ENCODE measurements at places on chromosomes 12 and 14.

- DNase-seq: no peak
Measured at GRCh38 chr12:45121224-45121623, 70.3 kb upstream of the DBX2 start.

DNA sequence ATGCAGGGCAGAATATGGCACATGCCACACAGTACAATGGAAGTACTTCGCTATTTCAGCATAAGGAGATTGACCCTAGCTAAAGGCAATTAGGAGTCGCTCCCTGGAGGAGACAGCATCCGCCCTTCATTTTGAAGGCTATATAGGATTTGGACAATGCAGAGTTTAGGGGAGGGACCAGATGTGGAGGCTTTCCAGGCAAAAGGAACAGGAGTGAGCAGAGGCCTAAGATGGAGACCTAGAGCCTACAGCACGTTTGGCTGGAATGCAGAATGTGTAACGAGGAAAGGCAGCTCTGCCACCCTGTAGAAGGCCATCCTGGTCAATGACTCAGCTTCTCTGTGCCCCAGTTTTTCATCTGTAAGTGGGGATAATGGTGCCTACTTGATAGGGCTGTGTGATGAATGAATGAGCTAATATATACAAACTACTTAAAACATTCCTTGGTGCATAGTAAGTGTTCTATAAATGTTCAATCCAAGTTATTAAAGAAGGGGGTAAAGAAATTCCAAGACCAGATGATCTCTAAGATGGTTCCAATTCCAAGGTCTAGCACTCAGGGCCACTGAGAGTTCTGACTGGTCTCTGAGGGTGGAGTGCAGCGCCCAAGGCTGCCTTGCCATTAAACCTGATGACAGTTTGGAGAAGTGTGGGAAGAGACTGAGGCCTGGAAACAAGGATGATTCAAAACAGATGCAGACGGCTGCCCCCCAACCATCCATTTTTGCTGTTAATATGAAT lies 54.3 kb upstream of the FRMD6 start:
- DNase-seq: no peak

- no peak for DNase-seq
Measured at GRCh38 chr14:92959761-92960680, 37.1 kb downstream of the CHGA start.

GRCh38 chr12:72432037-72432604 lies 160.0 kb downstream of the TRHDE start:
- DNase-seq: no peak

GRCh38 chr14:101177301-101177971 lies 273.9 kb upstream of the RTL1 start:
- no peak for DNase-seq

GRCh38 chr12:10033783-10034545 lies 3.5 kb downstream of the CLEC9A start:
- DNase-seq: no peak

DNA sequence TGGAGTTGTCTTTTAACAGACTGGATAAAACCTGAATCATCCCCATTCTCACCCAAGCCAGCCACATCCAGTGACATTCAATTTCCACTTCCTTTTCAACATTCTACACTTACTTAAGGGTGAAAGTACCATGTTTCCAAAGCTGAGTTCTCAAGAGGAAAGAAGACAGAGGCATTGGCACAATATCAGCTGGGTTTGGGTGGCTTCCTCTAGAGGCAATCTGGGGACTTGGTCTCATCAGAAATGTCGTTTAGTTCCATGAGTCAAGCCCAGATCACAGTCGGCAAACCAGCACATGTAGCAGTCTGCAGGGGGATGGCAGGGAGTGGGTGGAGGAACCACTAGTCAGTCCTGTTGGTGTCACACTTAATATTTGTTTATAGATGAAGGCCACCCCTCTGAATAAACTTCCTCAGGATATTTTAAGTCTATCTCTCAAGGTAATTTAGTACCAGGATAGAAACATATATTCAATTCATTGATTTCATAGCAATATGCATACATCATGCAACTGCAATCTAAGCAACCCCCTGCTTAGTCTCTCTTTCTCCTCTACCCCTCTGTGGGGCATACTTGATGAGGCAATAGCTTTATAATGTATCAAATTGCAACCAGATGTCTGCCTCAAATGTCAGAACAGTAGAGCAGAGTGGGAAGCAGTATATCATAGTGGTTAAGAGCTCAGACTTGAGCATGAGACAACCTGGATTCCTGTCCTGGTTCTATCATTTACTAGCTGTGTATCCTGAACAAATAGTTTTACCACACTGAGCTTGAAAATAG lies 3.0 kb downstream of the SRRM4 start:
- no peak for DNase-seq

DNA sequence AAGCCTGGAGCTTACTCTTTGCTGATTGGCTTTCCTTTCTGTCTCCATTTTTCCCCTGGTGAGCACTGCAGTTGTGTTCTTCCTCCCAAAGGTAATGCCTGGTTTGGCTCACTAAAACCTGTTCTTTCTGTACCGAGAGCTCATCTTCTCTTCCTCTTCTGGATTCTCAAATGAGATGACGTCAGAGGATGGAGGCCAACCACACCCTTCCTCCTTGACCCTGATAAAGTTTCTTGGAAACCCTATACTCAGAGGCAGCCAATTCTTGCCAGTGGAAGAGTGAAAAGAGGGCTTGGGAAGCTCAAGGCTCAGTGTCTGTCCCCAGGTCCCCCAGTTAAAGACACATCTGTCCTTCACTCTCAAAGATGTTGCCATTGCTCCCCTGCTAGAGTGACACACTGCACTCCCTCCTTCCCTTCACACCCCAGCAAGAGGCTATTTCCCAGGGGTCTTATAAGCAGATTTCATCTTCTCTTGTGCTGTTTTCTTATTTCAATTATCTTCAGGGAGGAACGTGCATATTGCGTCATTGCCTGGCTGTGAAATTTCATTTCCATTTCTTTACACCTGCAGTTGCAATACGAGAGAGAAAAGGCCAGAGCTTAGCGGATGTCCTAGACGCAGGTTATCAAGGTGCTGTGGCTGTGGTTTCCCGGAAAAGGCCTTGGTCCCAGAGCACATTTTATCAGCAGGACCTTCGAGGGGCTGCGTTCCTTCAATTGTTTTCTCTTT lies 27.3 kb downstream of the NTF3 start:
- DNase-seq: no peak

DNA sequence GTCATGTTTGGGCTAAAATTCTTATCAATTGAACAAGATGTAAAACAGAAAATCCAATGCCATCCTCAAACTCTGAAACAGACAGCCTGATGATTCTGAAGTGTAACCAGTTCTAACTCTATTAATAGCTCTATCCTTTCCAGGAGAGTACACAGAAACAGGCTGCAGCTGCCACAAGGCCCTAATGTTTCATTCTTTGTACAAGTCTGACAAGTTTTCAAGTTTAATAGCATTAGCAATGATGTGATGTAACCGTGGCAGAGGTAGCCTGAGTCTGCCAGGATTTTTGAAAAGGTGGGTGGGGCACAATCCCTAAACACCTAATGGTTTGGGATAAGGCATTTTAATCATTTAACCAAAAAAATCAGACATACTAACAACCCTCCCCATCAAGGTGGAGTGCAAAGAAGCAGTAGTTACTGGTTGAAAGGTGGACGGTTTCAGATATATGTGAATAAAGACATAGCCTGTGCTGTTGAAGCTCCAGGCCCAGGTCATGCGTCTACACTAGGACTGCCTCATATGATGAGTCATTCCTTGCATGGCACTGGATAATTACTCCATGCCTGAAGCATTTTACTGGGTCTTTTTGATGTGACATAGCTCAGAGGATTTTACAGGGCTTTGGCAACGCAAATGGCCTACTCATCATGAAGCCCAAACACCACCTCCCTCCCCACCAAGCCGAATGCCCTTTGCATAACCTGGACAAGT lies 145.1 kb upstream of the GRIP1 start:
- DNase-seq: no peak

- DNase-seq: peak; percentile 70
Measured at GRCh38 chr12:7935590-7936581, at the start of gene SLC2A3. Gene SLC2A3 (minus strand): TSS chr12:7936187. CDS start chr12:7936034, 153 bp downstream.

DNA sequence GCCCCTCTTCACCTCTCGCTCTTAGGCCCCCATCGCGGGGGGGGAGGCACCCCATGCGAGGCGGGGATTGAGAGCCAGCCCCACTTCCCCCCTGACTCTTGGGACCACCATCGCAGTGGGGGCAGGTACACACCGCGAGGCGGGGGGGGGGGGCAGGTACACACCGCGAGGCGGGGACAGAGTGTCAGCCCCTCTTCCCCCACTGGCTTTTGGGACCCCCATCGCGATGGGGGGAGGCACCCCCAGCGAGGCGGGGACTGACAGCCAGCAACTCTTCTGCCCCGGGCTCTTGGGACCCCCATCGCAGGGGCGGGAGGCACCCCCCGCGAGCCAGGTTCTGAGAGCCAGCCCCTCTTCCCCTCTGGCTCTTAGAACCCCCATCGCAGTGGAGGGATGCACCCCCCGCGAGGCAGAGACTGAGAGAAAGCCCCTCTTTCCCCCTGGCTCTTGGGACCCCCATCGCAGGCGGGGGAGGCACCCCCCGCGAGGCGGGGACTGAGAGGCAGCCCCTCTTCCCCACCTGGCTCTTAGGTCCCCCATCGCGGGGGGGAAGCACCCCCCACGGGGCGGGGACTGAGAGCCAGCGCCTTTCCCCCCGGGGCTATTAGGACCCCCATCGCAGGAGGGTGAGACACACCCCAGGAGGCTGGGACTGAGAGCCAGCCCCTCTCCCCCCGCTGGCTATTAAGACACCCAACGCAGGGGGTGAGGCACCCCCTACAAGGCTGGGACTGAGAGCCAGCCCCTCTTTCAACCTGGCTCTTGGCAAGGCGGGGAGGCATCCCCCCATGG lies 196.5 kb upstream of the PZP start:
- no peak for DNase-seq

DNA sequence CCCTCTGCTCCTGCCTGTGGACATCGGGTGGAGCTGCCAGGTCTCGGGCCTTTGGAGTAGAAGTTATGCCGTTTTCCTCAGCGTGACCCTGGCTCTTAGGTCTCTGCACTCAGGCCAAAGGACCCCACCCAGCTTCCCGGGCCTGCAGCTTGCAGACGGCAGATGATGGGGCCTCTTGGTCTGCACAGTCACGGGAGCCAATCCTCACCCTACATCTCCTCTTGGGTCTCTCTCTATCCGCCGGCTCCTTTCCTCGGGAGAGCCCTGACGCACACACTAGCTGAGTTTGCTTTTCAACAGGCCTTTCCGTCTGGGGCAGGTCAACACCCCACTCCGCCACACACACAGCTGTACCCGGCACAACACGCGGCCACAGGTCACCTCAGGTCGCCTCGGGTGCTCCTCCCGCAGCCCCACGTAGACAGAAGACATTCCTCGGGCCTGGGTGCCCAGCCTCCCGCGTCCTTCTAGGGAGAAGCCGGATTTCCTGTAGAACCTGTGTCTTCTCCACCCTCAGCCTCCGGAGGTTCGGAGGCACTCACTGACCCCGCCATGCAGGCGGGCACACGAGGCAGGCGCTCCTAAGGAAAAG lies 9.9 kb downstream of the GALNT9 start:
- no peak for DNase-seq

- DNase-seq: no peak
Measured at GRCh38 chr12:123617580-123617979, 15.7 kb downstream of the DDX55 start.

DNA sequence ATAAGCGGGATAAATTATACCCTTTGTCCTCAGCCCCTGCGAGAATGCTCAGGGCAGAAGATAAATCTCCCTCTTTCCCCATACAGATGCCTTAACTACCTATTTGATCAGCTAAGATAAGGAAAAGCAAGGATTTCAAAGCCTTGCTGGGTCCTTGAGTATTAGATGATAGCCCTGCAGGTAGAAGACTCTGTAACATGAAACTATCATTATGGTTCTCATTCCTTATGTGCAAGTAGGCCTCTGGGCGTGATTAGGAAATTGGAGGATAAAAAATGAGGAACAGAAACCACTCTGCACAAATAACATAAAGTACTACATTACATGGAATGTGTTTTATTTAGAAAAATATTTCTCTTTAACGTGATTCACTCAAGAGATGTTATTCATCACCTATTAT lies 14.5 kb upstream of the WDR89 start:
- DNase-seq: no peak

DNA sequence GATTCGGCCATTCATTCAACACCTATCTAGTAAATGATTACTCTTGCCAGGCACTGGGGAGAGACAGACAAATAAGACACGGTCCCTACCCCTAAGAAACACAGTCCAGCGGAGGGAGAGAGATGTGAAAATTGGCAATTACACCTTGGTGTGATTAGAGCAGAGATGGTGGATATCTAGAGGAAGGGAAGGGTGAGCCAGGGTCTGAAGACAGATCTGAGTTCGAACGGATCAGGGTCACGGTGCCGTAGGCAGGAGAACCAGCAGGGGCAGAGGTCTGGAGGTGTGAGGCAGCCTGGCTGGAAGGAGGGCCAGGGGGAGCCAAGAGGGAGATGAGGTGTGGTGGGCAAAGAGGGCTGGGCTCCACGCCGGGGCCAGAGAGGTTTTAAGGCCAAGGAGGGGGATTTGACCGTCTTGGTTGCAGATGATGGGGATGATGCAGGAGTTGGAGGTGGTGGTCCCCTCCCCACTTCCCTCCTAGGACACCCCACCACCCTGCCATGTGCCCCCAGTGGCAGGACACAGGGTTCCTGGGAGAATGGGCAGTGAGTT lies 27.1 kb downstream of the FAM222A start:
- DNase-seq: no peak

- no peak for DNase-seq
Measured at GRCh38 chr12:14950421-14950820, 11.0 kb downstream of the ARHGDIB start.

DNA sequence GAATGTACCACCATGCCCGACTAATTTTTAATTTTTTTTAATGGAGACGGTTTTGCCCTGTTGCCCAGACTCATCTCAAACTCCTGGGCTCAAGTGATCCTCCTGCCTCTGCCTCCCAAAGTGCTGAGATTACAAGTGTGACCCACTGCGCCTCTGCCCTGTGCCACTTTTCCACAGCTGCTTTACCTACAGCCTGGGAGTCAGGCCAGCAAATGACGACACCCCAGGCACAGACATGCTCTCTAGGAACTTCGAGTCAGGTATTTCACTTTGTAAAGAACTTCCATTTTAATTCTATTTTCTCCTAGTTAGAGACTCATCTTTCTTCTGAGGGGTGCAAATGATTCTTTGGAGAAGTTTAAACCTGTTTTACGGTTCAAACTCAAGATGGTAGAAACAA lies 89.0 kb downstream of the ETV6 start:
- DNase-seq: no peak

- DNase-seq: no peak
Measured at GRCh38 chr12:132248453-132249167, 80.8 kb downstream of the GALNT9 start.

- no peak for DNase-seq
Measured at GRCh38 chr14:45123271-45123670, 11.0 kb downstream of the FKBP3 start.

GRCh38 chr14:32800320-32800719 lies 138.4 kb upstream of the NPAS3 start:
- no peak for DNase-seq

- DNase-seq: no peak
Measured at GRCh38 chr12:124543052-124543589, 24.3 kb downstream of the NCOR2 start.

GRCh38 chr12:108972358-108972757 lies 48.5 kb downstream of the SVOP start:
- no peak for DNase-seq
